ENCODE measurements at places on chromosomes 4 and X.

DNA sequence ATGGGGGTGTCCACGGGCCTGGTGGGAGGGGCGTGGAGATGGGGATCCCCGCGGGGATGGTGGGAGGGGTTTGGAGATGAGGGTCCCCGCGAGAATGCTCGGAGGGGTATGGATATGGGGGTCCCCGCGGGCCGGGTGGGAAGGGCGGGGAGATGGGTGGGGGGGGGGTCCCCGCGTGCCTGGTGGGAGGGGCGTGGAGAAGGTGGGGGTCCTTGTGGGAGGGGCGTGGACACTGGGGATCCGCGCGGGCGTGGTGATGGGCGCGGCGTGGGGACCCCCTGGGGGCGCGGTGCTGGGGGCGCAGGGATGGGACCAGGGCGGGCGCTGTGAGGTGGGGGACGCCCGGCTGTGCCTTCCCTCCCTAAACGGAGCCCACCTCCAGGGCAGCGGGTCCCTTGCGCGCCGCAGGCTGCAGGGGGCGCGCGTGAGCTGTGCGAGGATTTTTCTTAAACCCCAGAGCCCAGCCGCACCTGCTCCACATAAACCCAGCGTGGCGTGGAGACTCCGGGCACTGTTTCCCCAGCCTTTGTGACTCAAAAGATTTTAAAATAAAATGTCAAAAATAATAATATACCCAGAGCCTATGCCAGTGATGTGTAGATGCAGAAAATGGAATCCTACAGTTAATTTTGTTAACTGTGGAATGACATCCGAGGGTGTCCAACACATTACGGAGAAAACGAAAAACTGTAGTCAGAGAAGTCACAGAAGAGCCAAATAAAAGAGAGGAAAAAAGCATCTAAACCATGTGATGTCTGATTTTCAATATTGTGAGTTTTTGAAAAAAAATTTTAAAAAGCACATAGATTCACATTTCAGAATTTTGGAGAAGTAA, 1.5 kb upstream of the ASMTL start:
- peak; percentile 85 for DNase-seq

DNA sequence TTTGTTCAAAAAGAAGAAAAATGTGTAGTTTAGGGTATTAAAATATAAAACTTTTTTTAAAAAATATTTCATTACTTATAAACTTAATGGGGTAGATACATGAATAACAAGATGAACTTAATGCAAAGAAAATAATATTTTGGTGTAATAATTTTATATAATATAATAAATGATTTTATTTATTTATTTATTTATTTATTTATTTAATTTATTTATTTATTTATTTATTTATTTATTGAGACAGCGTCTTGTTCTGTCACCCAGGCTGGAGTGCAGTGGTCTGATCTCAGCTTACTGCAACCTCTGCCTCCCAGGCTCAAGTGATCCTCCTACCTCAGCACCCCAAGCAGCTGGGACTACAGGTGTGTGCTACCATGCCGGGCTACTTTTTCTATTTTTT, 20.8 kb upstream of the TEX13C start:
- DNase-seq = no peak

- no peak for DNase-seq
Observed at GRCh38 chrX:123361371-123361770, 177.3 kb downstream of the GRIA3 start.

DNA sequence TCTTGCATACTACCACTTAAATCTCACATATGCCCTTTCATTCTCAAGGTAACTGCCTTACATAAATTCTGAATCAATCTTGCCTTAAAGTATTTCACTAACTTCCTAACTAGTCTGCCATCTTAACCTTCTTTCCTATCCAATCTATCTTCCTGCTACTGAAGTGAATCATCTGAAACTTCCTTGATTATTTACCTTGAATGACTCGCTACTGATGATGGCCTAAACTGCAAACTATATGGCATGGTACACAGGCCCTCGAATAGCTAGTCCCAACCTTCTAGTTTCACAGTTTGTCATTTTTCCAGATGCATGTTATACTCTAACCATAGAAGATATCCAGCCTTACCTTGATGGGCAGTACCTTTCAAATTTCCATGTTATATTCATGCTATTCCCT, 19.9 kb downstream of the PHKA1 start:
- DNase-seq = no peak

DNA sequence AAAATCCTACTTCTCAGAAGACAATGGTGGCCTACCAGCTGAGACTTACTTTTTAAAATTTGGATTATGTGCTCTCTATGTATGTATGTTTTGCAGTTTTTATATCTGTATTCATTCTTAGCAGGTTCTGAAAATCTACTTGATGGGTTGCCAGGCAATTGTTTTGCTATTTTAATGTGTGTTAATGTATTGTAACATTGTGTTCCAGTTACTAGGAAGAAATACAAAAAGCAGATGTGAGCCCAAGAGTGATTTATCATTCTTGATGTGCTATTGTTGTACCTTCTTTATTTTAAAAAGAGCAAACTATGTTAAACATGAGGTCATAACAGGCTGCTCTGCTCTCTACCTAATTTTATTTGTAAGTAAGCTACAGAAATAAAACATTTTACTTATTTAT, 81.9 kb downstream of the REPS2 start:
- no peak for DNase-seq

- no peak for DNase-seq
Observed at GRCh38 chr4:79148369-79148768, 177.5 kb downstream of the NAA11 start.

DNA sequence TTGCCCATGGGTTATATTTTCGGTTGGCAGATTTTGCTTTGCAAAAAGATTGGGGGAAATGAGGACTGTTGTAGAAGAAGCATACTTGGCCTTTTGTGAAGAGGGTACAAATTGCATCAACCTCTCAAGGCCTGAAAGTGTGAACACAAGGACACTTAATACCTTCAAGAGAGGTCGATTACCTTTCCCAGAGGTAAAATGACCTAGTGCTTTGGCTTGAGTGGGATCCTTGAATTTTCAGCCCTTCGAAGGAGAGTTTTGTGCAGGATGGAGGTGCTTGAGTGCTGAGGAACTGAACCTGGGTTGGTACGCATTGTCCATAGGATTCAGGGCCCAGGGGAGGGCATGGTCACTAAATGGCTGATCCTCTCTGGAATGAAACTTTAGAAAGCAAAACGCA, 27.6 kb upstream of the NKAP start:
- no peak for DNase-seq

DNA sequence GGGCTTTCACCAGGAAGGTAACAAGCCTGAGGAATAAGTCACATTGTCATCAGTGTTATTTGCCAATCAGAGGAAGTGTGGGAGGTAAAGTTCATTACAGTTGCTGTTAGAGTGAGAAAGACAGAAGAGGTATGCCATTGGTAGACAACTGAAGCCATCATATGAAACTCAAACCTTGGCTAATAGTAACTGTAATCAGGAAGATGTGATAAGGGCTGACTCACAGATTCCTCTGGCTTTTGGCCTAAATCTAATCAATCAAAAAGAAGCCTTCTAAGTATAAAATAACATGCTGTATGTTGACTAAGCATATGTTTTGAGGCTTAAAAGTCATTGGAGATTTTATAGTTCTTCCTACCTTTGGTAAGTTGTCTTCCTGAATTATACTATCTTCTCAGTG, 242.8 kb downstream of the PCDH7 start:
- DNase-seq = no peak

DNA sequence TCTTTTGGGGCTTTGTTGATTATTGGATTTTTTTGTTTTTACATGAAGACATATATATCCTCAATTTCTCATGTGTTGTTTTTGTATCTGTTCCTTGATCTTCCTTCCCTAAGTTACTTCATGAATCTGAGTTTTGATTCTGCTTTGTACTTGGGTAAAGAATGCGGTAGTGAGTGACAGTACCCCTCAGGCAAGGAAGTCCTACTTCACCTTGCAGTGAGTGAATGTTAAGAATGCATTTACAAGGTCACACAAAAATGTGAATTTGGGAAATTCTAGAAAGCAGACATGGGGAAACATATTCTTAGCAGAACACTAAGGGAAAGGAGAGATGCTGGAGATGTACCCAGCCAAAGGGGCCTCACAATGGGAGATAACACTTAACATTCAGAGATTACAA, 373.1 kb upstream of the LCORL start:
- DNase-seq = no peak

- peak; percentile 57 for DNase-seq
Observed at GRCh38 chrX:119753639-119754257, 4.6 kb upstream of the SOWAHD start.

DNA sequence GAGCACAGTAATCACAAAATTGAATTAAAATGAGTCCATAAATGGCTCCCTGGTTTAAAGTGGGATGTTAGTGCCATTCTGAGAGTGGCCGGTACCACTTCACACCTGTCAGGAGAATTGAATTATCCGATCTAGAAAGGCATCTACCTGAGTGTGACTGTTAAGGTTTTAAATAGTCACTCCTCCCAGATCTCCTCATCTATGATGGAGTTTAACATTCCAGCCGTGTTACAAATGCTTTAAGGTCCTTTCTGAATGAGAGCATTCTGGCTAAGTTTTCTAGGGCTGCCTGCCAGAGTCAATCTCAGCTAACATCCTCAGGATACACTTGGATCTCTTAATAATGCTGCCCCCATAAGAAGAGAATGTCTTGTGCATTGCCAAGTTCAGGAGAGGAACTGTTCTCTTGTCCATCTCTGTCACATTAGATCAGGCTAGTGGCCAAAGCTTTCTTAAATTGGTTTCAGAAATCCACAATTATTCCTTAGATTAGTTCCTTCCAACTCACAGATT, 231.1 kb downstream of the SLC39A8 start:
- DNase-seq = no peak

- DNase-seq = no peak
Observed at GRCh38 chr4:184376126-184376838, 98.1 kb downstream of the IRF2 start.

DNA sequence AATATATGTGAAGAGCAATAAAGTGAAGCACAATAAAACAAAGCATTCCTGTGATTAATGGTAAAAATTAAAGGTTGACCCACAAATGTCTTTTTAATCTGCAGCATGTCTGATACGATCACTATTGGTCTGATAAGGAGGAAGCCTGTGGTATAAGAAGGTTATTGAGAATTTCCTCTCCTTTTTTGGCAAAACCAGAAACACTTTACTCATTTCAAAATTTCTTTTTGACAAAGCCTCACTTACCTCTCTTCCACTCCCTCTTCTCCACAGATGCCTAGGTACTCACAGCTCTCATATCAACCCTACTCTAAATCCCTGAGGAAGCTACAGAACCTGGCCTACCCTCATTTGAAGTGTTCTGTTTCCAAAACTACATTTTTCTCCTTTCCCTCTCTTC, 56.1 kb downstream of the TSPAN5 start:
- no peak for DNase-seq

DNA sequence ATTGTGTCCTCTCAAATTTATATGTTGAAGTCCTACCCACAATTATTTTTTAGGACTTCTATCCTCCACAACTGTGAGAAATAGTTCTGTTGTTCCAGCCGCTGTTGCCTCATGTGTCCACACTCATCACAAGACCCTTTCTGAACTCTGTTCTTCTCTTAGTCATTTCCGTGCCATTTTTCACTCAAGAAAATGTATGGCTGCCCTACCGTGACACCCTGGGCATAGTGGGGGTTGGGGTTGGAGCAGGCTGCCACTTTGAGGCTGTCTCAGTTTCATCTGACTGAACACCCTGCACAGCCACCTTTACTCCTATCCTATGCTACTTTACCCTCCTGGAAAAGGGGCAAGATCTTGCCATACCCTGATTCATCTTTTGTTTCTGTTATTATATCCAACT, 319.1 kb downstream of the TENM3 start:
- no peak for DNase-seq

DNA sequence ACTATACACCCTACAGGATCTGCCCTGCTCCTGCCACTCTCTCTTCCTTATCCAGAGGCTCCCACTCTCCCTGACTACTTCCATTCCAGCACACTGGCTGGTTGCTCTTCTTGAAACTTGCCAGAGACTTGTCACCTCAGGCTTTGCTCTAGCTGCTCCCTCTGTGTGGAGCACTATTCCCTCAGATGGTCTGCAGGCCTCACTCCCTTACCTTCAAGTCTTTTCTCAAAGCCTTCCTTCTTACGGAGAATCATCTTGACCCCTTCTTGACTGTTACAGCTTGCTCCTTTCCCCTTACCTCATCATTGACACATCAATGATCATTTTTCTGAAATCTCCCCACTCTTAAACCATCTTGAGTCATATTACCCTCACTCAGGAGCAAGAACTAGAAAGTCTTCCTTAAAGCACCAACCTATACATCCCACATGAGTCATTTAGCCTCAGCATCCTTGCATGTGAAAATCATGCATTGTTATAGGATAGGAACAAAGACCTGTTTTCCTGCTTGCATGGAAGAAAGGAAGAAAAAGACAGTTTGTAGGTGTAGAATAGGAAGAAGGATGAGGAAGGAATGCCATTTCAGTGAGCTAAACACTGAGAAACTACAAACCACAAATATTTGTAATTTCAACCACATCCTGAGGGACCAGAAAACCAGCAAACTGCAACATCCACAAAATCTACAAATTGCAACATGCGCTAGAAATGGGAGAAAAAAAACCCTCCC, 55.7 kb downstream of the ANTXR2 start:
- no peak for DNase-seq

GRCh38 chr4:77193511-77194102, 36.6 kb downstream of the CCNG2 start:
- no peak for DNase-seq

- no peak for DNase-seq
Observed at GRCh38 chr4:144371485-144371884, 231.0 kb upstream of the GYPA start.

GRCh38 chrX:1546691-1547251, 9.8 kb upstream of the P2RY8 start:
- no peak for DNase-seq

GRCh38 chrX:18098763-18099162, 121.9 kb downstream of the BEND2 start:
- no peak for DNase-seq

DNA sequence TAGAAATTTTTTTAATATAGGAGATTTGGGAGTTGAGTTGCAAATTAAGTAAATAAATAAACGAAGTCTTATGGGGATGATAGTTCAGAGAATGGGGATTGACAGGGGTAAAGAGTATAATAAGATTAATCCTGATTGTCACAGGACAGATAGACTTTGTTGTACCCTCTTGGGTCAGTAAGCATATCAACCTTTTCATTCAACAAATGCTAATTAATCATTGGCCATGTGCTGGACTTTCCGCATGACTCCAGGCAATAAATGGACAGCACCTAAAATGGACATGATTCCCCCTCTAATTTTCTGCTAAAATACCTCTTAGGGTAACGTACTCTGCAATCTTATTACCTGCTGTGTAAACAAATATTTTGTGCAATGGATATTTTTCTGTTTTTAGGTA, 1331.1 kb upstream of the ADGRL3 start:
- no peak for DNase-seq

DNA sequence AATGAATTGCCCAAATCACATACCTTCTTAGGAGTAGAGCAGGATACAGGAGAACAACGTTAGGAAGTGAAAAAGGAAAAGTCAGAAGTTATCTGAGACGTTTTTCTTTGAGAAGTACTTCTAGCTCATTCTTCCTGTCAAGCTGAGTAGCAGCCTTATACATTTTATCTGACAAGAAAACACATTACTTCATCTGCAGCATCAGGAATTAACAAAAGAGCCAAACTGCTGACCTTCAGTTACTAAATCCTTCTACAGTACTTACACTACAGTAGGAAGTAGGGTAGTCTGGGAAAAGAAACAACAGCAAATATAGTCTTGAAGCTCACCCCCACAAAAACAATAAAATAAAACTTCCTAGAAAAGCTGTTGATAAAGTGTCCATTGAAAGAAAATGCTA, 57.0 kb downstream of the ATP11C start:
- no peak for DNase-seq
